ENCODE measurements at places on chromosomes 1 and 21. TPM values are rescaled to one million over a fixed set of nuclear protein-coding genes. Genes with fewer than 3 reads are reported as not detected.

The S100B gene
- 0.52 TPM for total RNA-seq

The SLC9C2 gene
- total RNA-seq: not detected

The CD53 gene
- 176 TPM for total RNA-seq

The OR10T2 gene
- not detected for total RNA-seq

The HES2 gene
- not detected for total RNA-seq

The MORN1 gene
- 5.3 TPM for total RNA-seq

The GUCA2A gene
- not detected for total RNA-seq

The TPM3 gene
- total RNA-seq: 345 TPM

The MYOC gene
- total RNA-seq: not detected

The OR2L13 gene
- total RNA-seq: not detected

The ROR1 gene
- not detected for total RNA-seq

The RGSL1 gene
- not detected for total RNA-seq

The CNR2 gene
- total RNA-seq: 0.05 TPM

The HORMAD1 gene
- not detected for total RNA-seq

The FMOD gene
- total RNA-seq: not detected

The RGS16 gene
- 16.4 TPM for total RNA-seq

The SHCBP1L gene
- total RNA-seq: not detected

The FALEC gene
- not detected for total RNA-seq

The PACC1 gene
- total RNA-seq: 2.1 TPM

The DCDC2B gene
- total RNA-seq: 0.14 TPM

The RPE65 gene
- total RNA-seq: not detected

The CHRM3 gene
- not detected for total RNA-seq

The AMY2A gene
- not detected for total RNA-seq

The KCNT2 gene
- total RNA-seq: not detected

The PRELP gene
- not detected for total RNA-seq

The NPHS2 gene
- total RNA-seq: not detected

The KIF17 gene
- not detected for total RNA-seq

The LYPD8 gene
- total RNA-seq: not detected

The F13B gene
- not detected for total RNA-seq

The RNU1-3 gene
- total RNA-seq: 5,937 TPM

The SPAG17 gene
- not detected for total RNA-seq

The DNALI1 gene
- total RNA-seq: not detected

The RPF1 gene
- 67.6 TPM for total RNA-seq

The LHX4 gene
- total RNA-seq: 0.03 TPM

The PLPP3 gene
- total RNA-seq: not detected

The GBP6 gene
- total RNA-seq: 0.08 TPM

The LEFTY2 gene
- not detected for total RNA-seq

The AKR7A3 gene
- total RNA-seq: 0.84 TPM

The DNAJC28 gene
- not detected for total RNA-seq

The NBPF20 gene
- total RNA-seq: 3.5 TPM

The SMIM1 gene
- total RNA-seq: 1.8 TPM

The LIN28A gene
- not detected for total RNA-seq

The SNAPIN gene
- 7.2 TPM for total RNA-seq

The RAP1GAP gene
- 0.44 TPM for total RNA-seq
